ENCODE measurements at places on chromosomes 4 and X.
A peak's percentile ranks its signal among the peaks of the same experiment; 100 is the strongest.

DNA sequence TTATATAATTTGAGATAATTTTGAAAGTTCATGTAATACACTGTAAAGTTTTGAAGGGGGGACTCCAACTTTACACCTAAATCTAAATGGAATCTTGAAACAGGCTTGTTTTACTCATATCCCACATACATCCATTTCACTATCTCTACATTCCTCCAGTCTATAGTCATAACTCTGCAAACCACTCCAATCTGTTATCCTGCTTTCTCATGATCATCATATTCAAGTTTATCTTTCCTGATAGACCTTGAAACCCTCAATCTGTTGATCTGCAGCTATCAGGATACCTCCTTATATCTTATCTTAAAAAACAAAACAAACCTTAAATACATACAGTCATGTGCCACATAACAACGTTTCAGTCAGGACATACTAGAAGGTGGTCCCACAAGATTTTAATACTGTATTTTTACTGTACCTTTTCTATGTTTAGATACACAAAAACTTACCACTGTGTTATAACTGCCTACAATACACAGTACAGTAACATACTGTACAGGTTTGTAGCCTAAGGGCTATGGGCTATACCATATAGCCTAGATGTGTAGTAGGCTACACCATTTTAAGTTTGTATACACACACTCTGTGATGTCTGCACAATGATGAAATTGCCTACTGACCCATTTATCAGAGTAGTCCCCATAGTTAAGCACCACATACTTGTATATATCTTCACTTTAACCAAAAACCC lies 14.0 kb downstream of the CHIC2 start:
- no peak for DNase-seq

DNA sequence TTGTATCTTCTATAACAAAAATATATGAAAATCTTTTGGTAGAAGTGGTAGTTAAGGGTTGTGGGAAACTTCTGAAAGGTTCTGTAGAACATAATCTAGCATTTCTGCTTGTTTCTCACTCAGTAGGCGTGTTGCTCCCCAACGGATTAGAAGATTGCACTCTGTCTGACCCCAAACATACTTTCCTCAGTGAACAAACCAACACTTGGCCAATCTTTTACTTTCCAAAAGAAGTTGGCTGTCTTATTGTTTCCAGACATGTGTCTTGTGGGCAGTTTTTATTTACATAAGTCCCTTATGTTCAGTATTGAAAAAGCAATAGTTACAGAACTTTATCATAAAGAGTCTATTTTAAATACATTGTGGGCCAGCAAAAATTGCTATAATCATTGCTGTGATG lies 312.8 kb upstream of the EPHA5 start:
- no peak for DNase-seq

DNA sequence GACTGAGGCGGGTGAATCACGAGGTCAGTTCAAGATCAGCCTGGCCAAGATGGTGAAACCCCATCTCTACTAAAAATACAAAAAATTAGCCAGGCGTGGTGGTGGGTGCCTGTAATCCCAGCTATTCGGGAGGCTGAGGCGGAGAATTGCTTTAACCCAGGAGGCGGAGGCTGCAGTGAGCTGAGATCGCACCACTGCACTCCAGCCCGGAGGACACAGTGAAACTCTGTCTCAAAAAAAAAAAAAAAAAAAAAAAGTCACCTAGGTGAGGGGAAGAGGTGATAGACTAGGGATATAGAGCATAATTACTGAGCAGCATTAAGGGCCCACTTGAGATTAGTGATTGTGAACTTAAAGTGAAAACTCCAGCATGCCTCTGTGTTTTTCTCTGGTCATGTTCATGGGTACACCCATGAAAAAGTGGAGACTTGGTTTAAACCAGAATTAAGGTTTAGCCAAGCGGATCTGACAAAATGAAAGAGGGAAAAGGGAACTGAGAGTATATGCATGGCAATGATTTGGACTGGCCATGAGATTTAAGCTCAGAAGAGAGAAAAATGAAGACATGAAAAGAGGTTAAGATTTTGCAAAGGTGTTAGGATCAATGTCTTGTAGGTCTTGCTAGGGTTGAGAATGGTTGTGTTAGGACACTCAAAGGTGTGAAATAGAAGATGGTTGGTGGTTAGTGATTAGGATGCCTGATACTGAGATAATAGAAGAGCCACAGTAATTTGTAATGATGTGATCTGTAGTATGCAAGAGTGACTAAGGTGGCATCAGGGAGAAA lies 105.0 kb downstream of the RAB28 start:
- no peak for DNase-seq

- DNase-seq, result no peak
Observed at GRCh38 chr4:1873291-1873690, 2.1 kb downstream of the NSD2 start.

DNA sequence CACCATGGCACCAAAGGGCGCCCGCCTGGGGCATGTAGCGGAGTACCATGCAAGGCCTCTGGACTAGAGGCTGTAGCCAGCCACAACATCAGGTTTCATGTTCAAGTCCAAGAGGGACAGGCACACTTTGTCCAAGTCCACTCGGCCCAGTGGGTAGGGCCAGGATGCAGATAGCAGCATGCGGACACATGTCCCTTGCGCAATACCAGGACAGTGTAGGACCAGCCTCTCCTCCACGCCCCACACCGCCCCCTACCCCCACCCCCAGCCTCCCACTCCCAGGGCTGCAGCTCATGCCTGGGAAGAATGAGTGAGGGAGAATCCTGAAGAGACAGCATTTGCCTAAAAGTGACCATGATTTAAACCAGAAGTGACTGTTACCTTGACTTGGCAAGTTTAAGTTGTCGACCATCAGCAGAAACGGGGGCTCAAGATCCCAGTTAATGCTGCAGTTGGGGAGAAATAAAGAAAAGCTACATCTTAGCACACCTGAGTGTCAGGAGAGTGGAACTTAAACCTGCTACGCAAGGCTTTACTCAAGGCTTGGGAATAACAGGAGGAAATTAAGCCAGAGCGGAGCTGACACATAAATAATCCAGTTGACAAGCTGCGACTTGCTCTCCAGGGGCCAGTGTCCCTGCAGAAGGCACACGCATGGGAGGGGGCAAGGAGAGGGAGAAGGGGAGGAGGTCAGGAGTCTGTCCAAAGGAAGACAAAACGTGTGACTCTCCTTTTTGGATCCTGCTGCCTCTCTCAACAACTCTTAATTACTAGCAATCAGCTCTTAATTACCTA lies 221.7 kb downstream of the BCOR start:
- no peak for DNase-seq

DNA sequence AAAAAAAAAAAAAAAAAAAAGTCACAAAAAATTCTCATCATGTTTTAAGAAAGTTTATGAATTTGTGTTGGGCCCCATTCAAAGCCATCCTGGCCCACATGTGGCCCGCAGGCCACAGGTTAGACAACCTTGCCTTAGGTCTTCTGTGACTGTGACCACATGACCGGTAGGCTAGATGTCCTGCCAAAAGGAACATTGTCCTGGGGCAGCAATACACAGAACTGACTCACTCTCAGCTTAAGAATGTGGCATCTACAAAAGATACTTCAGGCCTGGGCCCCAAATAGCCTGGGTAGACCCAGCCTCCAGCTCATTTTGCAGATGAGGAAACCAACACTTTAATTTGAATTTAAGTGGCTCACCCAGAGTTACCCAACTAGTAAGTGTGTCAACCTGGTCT lies 10.0 kb downstream of the AWAT2 start:
- DNase-seq, result no peak

DNA sequence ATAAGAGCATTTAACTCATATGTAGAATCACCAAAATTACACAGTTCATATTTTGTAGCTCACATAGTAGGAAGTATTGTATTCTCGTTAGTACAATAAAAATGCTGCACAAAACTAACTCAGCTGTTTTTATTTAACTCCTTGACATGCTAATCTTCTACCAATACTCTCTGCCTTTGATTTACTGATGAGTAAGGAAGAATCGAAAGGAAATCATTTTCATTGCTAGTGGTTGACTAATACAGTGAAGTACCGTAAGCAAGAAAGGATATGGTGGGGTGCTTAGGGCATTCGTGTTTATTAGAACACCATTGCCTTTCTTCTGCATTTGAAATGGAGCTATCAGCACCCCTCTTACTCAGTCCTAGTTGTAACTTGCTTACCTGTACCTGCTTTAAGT lies 1239.1 kb upstream of the TENM3 start:
- DNase-seq, result no peak

DNA sequence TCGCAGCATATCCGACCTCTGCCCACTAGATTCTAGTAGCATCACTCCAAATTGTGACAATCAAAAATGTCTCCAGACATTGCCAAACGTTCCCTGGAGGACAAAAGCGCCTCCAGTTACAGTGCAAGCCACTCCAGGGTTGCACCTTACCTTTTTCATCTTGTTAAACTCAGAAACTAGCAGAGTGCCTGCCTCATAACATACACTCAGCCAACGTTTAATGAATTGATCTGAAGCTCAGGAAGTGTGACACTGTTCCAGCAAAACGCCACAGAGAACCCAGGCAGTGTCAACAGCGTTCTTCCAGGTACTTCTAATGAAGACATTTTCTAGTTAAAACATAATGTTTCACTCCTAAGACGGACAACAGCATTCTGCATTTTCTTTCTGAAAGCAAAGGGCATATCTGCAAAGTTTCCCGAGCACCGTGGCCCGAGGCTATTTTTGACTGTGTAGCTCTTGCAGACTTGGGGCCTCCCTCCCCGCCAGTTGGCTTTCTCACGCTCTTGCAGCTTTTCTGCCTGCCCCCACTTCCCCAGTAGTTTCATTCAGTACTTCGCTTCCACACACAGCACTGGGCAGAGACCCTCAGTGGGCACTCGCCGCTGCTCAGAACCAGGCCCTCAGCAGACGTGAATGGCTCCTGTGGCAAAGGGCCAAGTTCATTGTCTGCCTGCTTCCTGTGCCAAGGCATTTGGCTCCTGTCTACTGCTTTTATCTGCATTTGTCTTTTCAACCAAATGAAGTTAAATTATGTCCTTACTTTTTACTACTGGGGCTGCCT lies 133.4 kb upstream of the TTC29 start:
- peak; percentile 89 for DNase-seq

GRCh38 chr4:169156392-169156791 lies 114.4 kb downstream of the SH3RF1 start:
- DNase-seq, result no peak

DNA sequence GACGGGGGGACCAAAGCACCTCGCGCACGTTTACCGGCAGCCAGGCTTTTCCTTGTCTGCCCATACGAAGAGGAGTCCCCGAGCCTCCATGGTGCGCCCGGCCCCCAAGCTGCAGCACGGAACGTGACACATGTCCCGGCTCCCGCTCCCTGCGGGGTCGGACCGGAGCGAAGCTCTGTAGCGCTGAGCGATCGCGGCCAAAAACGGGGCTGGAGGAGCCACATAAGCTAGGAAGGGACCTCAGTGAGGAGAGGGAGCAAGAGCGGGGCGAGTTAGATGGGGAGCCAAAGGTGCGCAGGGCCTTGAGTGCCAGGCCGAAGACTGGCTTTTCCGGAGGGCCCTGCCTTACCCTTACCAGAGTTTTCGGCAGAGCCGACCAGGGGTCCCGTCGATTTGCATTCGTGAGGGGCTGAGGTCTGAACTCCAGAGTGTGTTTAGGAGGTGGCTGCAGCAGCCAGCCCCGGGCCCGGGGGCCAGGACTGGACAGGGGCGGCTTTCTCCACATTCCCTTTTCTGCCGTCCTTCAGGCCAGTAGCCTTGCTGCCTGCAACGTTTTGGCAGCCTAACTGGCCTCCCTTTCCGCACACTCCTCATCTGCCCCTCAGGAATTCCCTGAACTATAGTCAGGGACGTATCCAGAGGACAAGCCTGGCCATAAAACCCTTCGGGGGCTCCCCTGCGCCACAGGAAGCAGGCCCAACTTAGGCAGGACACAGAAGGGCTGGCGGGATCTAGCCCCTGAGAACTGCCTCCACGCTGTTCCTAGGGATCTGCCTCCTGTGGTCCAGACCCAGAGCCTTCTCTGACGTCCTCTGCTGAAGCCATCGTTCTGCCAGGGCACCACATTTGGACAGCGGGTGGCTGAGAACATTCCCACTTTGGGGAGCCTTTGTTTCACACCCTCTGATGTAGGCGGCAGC lies 689 bp downstream of the SSR4 start:
- no peak for DNase-seq
